ENCODE measurements at places on chromosomes 6 and 20. TPM values are rescaled to one million over a fixed set of nuclear protein-coding genes. Genes with fewer than 3 reads are reported as not detected.

DNA sequence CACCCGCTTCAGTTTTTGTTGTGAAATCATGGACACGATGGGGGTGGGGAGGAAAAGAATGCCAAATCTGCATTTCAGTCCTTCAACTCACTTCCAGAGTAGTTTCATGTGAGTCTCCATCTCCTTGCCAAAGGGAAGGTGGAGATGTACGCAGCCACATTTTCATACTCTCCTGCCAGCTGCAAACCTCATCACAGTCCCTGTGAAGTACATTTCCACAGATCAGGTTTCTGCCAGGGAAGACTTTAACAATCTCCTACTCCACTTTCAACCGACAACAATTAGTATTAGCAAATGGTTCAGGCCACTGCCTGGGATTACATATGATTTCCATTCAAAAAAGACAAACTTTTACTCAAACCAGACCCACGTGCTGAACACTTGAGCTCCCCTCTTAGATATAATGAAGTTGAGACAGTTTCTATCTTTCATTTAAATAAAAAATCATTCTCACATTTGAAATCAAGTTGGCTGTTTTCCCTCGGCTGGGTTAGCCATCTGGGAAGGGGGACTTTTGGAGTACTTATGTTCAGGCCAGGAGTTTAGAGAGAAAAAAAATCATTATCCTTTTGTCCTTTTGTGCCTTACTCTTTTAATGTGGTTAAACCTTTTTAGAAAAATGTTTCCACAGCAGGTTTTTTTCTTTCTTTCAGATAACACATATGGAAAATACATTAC lies 51.0 kb upstream of the CEP162 start:
- no peaks in the 10 kb centered on the region for H3K4me1 ChIP-seq
- H3K4me3 ChIP-seq, result no peak overlapping the region
- H3K36me3 ChIP-seq, result no peaks in the 10 kb centered on the region
- H3K27me3 ChIP-seq, result no peaks in the 10 kb centered on the region
- no peak overlapping the region for H3K27ac ChIP-seq

The GSTA4 gene
- total RNA-seq, result not detected

GRCh38 chr6:14765106-14765505 lies 480.8 kb upstream of the JARID2 start:
- H3K4me3 ChIP-seq, result no peak overlapping the region
- no peaks in the 10 kb centered on the region for H3K27me3 ChIP-seq
- H3K27ac ChIP-seq, result no peak overlapping the region
- no peaks in the 10 kb centered on the region for H3K36me3 ChIP-seq
- H3K4me1 ChIP-seq, result no peaks in the 10 kb centered on the region

The TFAP2D gene
- total RNA-seq, result not detected

The GSTA2 gene
- not detected for total RNA-seq

DNA sequence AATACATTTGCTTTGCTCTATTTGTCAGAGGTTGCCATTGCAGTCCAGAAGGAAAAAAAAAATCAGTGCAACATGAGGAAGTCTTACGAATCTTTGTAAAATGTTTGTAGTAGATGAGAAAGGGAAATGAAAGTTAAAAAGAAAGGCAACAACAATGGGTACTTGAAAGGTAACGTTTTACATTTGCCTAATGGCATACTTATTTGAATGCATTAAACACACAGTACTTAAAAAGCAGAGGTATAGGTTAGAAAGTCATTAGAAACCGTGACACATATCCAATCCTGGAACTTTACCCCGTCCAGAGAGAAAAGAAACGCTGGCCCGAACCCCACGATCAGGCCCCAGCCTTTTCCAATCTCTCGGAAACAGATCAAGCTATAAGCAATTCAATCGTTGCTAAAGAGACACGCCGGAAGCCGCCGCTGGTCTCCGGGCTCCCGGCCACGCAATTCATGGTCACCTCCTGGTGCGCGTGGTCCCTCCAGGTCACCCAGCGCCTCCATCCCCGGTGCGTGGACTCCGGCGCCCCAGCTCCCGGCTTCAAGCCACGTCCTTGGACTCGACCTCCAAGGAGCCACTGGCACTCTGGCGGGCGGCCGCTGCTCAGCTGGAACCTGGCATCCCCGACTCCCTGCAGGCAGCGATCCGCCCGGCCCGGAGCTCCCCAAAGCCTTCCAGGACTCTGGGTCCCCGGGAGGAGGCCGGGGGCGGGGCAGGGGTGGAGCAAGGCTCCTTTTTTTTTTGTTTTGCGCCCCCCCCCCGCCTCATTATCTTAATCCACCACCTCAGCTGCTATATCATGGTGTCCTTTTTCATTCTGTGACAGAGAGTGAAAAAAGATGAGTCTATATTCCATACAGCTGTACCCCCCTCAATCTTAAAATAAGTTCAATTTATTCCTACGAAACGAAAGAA lies at the start of gene SLC18B1:
Gene SLC18B1 (minus strand): TSS at position 687 of the 918 bp plus-strand sequence. CDS start 181 bp downstream, at position 506.
- H3K36me3 ChIP-seq, result peaks cover 6% of the 10 kb centered on the region
- H3K4me1 ChIP-seq, result peaks cover 6% of the 10 kb centered on the region
- DNase-seq, result peak; percentile 24
- H3K4me3 ChIP-seq, result peak within 1 kb of the TSS; percentile 85
- peak within 1 kb of the TSS; percentile 53 for H3K27ac ChIP-seq

GRCh38 chr6:67952121-67952520 lies 683.0 kb upstream of the ADGRB3 start:
- no peaks in the 10 kb centered on the region for H3K4me1 ChIP-seq
- H3K4me3 ChIP-seq, result no peak overlapping the region
- H3K36me3 ChIP-seq, result no peaks in the 10 kb centered on the region
- no peak overlapping the region for H3K27ac ChIP-seq
- no peaks in the 10 kb centered on the region for H3K27me3 ChIP-seq
